ENCODE measurements at places on chromosomes 3 and 15.

- DNase-seq, result no peak
Observed at GRCh38 chr3:80338366-80338765, 570.6 kb upstream of the ROBO1 start.

DNA sequence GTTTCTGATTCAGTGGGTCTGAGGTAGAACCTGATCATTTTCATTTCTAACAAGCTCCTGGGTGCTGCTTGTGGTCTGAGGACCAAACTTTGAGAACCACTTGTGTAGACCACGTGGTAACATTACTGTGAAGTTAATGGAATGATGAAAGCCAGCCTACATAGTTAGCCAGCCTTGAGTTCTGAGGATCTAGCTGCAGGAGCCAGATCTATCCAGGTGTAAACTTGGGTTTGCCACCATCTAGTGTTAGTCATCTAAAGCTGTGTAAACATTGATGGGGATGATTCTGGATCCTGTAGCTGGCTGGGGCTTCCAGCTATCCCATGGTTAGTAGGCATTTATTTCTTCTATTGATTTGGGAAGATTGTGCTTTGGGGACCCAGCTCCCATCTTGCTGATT is 170.0 kb downstream of the TMEM108 start:
- DNase-seq, result no peak

DNA sequence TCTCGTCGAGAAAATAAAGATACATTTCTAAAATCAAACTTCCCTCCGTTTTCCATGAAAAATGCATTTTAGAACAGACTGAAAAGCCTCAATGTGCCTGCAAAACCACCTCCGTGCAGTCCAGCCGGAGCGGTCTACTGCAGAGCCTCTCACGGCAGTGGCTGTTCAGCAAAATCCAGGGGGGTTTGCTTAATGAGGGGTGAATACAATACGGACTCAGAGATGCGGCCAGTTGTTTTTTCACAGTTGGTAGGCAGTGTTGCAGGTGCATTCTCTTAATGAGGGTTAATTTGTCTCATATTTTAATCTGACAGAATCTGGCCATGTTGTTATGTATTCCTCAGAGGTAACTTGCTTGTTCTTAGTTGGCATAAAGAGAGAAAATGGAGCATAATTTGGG is 223.0 kb downstream of the EBLN2 start:
- DNase-seq, result no peak

- no peak for DNase-seq
Observed at GRCh38 chr3:105885256-105885655, 16.4 kb upstream of the CBLB start.

- no peak for DNase-seq
Observed at GRCh38 chr15:49860101-49860500, 239.3 kb downstream of the DTWD1 start.

- no peak for DNase-seq
Observed at GRCh38 chr15:96869122-96869521, 538.6 kb downstream of the NR2F2 start.

DNA sequence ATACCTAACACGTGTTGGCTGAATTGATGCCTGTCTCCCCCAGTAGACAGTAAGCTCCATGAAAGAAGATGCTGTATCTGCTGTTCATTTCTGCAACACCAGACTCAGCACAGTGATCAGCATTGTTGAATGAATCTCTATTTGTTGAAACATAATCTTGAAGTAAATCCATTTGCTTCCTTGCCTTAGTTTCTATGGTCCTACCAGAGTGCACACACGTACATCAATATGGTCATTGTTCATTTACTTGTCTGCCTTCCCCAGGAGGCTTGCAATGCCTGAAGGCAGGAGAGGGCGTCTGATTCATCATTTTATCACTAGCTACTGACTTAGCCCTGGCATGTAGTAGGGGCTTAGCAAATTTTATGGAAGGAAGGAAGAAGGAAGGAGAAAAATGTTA is 19.2 kb downstream of the RBP2 start:
- no peak for DNase-seq

DNA sequence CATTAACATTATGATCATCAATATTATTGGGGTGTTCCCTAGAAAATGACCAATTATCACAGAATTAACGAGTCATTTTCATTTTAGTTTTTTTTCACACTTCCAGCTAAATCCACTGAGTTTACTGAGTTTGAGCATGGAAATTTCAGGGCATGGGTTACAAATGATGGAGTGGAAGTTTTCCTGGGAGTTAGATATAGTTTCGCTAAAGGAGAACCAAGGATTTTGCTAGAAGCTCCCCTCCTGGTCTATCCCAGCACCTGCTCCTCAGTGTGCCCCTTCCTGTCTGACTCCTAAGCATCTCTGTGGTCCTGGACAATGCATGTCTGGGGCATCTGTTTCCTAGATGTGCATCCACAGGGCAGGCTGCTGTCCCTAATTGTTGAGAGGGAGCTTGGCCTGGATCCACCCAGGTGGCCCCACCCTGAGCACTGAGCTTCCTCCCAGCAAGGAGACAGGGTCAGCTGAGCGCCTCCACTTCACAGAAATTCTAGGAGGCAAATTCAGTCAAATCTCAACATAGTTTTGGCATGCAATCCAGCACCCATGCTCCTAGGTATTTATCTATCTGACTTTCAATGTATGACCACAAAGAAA is 102.3 kb upstream of the GOLGA6L6 start:
- no peak for DNase-seq

DNA sequence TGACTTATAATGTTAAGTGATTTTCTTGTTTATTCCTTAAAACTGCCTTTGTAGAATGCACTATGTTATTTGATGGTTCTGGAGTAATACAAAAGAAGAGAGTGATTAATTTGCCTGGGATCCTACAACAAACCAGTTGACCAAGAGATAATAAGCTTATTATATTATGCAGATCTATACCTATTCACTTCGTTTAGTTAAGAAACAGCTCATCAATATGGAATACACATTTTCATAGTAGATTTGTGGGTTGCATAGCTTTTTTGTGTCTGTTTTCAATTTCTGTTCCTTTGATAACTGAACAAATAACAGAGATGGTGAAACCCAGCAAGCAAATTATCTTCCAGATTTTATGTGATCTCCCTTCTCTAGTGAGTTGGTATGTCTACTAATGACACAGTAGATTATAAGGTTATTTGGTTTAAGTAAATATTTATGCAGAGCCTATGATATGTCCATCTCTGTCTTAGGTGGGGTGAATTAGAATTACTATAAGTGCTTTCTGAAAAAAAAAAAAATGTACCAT is 443.3 kb upstream of the TPRG1 start:
- DNase-seq, result no peak

- DNase-seq, result no peak
Observed at GRCh38 chr3:127002195-127003174, 19.6 kb downstream of the PLXNA1 start.

DNA sequence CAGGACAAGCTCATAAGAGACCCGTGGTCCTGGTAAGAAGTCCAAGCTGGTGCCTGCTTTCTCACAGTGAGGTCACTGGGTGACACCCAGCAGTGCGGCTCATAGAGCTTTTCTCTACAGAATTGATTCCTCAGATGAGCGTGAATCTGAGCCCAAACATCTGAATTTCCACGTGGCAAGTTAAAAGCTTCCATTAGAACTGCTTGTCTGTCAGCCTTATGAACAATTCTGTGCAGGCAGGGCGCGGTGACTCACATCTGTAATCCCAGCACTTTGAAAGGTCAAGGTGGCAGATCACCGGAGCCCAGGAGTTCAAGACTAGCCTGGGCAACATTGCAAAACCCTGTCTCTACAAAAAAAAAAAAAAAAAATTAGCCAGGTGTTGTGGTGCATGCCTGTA is 113.1 kb upstream of the ABHD17C start:
- no peak for DNase-seq

DNA sequence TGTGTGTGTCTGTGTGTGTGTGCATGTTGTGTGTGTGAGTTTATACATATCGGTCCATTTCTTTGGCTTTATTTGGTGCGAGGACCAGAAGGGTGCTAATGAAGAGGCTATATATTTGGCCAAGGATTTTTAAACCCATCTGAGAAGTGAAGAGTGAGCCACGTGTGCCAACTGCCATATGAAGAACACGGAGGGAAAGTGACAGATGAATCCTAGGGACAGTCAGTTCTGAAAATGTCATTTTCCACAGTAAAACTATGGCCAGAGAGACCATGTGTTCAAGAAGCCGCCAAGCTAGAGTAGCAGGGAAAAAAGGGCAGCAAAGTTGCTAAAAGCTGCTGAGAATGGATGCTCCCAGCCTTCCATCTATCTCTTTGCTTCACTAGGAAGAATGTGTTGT is 297.3 kb upstream of the LMCD1 start:
- DNase-seq, result no peak

GRCh38 chr3:189531271-189531670 is 99.9 kb upstream of the TP63 start:
- DNase-seq, result no peak

GRCh38 chr3:152403632-152404066 is 134.9 kb downstream of the MBNL1 start:
- DNase-seq, result no peak
